ENCODE measurements at places on chromosomes 3 and 15.
A peak's percentile ranks its signal among the peaks of the same experiment; 100 is the strongest.

GRCh38 chr3:65995030-65995429, 43.7 kb downstream of the MAGI1 start:
- peak; percentile 23 for DNase-seq

- no peak for DNase-seq
Observed at GRCh38 chr3:71466483-71466882, 117.0 kb downstream of the FOXP1 start.

DNA sequence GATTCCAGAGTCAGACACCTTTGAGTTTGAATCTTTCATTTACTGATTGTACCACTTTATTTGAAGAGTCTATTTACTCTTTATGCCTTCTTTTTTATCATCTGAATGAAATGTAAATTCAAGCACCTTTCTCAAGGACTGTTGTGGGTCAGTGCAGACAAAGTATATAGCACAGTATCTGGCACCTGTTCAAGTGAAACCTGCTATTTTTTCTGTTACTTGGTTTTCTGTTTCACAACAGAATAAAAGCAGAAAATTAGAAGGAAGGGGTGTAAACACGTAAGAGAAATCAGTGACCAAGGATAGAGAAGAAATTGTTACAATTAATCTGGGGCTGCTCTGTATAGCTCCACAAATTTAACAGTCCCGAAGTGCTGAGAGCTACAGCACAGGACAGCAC, 357.4 kb downstream of the RSL24D1 start:
- no peak for DNase-seq

DNA sequence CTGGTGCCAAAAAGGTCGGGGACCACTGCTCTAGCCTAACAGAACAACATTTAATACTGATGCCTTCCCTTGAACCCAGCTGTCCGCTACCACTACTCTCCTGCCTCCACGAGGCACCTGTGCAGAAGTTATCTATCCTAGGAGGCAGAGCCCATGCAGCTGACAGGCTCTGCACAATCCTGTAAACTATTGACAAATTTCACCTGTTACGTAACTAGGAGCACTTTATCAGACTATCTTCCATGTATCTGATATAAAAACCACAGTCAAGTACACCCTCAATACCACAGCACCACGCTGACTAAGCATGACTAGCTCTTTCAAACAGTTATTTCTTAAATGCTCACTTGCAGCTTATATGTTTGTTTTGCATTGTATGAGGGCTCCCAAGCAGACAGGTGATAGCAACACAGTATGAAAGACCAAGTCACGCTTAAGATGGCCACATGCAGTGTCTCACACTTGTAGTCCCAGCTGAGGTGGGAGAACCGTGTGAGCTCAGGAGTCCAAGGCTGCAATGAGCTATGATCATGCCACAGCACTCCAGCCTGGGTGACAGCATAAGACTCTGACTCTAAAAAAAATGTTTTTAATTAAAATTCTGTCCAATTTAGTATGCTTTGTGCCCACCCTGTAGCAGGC, 4.5 kb upstream of the IL17RC start:
- peak; percentile 26 for DNase-seq

DNA sequence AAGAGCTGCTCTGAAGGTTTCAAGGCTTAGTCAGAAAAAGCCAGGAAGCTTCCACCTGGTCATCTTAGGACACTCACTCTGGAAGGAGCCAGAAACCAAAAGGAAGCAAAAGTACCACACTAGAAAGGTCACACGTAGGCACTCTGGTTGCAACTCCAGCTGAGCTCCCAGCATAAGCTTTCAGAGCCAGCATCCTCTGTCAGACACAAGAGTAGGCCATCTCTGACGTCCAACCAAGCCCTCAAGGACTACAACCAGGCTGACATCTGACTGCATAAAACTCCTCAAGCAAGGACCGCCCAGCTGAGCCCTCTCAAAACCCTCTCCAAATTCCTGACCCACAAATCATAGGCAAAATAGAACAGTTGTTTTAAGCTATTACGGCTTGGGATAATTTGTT, 12.8 kb downstream of the SH3BP5 start:
- DNase-seq: no peak

- DNase-seq: no peak
Observed at GRCh38 chr3:185062191-185062590, 90.7 kb downstream of the C3orf70 start.

- DNase-seq: no peak
Observed at GRCh38 chr3:105042586-105042985, 324.1 kb upstream of the ALCAM start.

GRCh38 chr3:187684444-187684843, 14.2 kb upstream of the SST start:
- DNase-seq: no peak

DNA sequence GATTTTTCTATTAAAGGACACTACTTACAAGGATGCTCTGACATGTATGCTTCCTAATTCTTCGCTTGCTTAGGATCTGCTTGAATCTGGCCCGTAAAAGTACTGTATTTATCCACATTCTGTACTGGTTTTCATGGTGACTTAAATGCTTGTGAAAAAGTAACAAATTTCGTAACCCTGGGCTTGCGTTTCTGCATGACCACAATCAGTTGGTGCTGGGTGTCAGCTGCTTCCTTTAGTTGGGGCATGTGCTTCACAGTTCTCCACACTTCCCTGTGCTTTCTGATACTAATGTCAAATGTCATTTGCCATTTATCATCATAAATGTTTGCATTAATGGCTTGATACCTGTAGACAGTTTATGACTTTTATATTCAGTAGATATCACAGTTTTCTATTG, 218.4 kb upstream of the MLF1 start:
- no peak for DNase-seq

- no peak for DNase-seq
Observed at GRCh38 chr3:58661836-58662420, 4.6 kb downstream of the FAM3D start.

DNA sequence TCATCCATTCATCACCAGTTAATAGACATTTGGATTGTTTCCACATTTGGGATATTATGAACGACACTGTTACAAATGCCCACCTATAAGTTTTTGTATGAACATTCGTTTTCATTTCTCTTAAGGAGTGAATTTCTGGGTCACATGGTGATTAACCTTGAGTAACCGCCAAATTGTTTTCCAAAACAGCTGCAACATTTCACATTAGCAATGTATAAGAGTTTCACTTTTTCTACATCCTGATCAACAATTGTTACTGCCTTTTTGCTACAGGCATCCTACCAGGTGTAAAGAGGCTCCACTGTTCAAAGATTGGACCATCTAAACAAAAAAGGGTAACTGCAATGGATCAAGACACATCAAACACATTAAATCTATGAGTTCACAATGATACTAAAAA, 52.0 kb downstream of the CPEB1 start:
- no peak for DNase-seq

DNA sequence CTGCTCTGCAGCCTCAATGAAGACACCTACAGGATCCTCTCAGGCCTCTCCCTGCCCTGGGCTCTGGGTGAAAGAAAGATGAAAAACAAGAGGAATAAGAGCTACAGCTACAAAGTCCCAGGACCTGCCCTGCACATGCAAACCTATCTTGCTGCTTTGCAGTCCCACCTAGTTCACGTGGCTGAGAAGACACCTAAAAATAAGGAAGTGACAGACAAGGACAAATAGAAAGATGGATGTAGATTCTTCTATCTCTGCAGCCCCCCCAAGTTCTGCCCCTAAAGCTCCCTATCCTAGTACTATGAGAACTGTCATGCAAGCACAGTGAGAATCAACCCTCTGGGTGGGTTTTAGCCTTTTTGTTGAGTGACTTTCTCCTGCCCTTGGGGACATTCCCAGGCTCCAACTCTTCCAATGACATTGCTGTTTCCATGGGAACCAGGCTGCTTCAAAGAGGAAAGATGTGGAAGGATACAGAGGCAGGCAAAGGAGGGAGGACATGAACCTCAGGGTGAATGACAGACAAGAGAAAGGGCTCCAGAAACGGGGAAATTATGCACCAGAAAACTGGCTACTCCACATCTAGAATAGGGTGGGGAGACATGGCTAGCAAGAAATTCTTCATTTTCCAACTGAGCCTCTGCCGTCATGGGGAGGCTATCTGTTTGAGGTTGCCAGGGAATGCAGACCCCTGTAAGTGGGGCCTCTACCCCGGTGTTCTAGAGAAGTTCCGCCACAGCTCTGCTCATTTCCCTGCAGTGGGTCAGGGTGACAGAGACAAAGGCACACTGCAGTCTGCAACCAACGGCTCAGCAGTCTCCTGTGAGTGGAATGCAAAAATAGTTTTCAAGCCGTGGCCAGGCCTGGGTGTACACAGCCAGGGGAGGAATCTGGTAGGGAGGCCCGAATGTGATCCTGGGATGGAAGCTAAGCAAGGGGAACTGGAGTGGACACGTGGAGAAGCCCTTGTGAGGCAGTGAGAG, 5.2 kb downstream of the CSPG5 start:
- no peak for DNase-seq

DNA sequence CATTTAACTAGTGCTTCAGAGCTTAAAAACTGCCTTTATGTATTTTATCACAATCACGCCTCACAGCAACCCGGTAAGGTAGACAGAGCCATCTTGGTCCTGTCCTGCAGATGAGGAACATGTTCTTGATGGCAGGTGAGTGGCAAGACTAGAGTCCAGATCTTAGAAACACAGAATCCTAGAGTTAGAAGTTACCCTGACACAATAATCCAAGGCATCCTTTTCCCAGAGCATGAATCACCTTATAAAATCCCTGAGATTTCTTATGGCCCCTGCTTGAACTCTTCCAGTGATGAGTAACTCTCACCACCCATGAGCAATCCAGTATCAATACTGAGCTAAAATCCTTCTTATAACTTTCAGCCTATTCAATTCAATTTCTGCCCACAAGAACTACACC, 16.9 kb downstream of the POPDC2 start:
- peak; percentile 36 for DNase-seq
